Stimulated activated CD4-positive, alpha-beta T cell treated with anti-CD3 and anti-CD28 coated beads, Interleukin-1b, Interleukin-23, amount 100 ng/mL, for 1 hour (primary cell): ENCODE measurements at places on chromosomes 4 and X.

- no peak for DNase-seq
These were observed 118.6 kb downstream of the CRLF2 start for GRCh38 chrX:1093586-1094421.

DNA sequence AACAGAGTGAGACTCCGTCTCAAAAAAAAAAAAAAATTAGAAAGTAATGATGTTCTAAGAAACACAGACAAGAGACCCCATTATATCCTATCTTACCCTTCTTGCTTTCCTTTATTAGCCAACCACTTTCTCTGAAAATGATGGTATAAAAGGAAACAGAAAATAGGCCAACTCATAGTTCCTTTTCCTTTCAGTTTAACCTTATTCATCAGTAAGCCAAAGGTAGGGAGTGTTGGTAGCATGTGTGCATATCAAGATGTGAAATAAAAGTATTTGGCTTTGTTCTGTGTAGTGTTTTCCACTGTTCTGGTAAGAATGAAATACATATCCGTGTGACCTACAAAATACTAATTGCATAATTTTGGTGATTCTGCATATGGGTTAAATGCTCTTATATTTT lies 266.6 kb downstream of the ZNF674 start:
- no peak for DNase-seq

GRCh38 chr4:111601671-111602070 lies 543.6 kb upstream of the FAM241A start:
- no peak for DNase-seq

- no peak for DNase-seq
These were observed 67.2 kb upstream of the RASGEF1B start for GRCh38 chr4:81538716-81539427.

DNA sequence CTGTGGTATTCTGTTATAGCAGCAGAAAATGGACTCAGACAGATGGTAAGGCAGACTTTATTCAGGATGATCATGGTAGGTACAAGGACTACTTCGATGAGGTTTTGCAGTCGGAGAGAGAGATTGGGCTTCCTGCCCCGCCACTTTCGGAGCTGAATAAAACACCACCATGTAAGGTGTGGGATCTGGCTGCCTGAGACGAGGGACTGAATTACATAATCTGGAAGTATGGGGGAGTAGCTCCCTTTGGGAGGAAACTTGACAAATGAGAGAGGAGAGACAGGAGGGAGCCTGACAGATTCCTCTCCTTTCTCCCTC lies 255.5 kb upstream of the GATB start:
- DNase-seq, result no peak

GRCh38 chr4:114361249-114361648 lies 237.4 kb upstream of the UGT8 start:
- no peak for DNase-seq

- no peak for DNase-seq
These were observed 355 bp downstream of the GRID2 start for GRCh38 chr4:92304121-92304520.

GRCh38 chr4:19823781-19824180 lies 427.9 kb upstream of the SLIT2 start:
- DNase-seq, result no peak

DNA sequence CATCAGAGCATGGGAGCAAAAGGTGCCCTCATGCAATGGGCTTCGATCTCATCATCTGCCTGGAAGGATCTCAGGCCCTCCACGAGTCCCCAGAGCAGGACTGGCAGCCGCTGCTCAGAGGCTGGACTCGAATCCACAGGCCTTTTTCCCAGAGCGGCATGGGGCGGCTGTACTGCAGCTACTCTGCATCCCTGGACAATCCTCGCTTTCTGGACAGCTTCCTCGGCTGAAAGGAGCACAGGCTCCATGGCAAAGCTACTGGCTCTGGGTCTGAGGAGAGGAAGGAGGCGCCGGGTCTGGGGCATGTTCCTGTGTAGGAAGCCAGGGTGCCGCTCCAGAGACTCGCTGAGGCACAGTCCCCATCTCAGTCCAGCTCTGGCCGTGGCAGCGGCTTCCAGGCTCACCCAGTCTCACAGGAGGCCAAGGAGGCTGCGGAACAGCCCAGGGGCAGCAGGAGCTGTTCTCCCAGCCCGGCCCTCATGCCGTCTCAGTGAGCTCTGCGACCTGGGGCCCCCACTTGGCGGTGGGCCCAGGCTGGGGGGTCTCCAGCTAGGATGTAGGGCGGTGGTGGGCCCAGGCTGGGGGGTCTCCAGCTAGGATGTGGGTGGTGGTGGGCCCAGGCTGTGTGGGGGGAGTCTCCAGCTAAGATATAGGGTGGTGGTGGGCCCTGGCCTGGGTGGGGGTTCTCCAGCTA lies 2.7 kb upstream of the SPON2 start:
- DNase-seq, result no peak

GRCh38 chr4:104907074-104907649 lies 239.5 kb upstream of the TET2 start:
- DNase-seq, result no peak

DNA sequence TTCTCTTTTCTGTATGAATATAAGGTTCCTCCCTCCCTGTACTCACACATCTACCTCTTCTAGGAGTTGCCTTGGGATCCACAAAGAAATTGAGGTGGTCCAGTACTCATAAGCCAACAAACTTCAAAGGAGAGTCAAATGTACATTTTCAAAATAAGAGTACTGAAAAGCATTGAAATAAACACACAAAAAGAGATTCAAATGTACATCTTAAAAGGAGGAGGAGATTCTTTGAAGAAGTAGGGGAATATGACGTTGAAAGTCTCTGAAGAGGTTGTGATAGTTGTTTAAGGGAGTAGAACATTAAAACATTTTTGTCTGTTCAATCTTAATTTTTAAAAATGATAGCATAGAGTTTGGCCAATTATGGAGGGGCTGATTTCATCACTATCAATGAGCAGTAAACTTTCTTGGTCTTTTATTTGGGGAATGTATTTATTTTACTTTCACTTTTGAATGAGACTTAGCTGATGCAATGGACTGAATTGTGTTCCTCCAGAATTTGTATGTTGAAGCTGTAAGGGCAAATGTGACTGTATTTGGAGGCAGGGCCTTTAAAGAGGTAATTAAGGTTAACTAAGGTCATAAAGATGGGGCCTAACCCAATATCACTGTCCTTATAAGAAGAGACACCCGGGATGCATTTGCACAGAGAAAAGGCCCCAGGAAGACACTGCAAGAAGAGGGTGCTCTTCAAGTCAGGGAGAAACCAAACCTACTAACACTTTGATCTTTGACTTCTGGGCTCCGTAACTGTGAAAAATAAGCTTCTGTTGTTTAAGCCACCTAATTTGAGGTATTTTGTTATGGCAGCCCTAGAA lies 226.3 kb upstream of the PGRMC2 start:
- DNase-seq, result no peak

DNA sequence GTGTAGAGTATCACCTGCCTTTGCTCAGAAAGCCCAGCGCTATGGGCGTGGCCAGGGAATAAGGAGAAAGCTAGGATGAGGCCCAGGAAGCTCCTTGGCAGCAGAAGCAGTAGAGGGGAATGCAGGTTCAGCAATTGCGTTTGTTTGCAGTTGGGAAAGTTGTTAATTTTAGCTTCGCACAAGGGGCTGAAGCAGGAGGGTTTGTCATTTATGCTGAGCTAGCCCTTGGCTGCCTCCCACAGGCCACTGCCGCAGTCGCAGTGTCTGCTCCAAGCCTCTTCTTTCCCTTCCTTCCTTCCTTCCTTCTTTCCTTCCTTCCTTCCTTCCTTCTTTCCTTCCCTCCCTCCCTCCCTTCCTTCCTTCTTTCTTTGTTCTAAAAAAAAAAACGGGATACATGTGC lies 21.5 kb downstream of the FRMPD3 start:
- no peak for DNase-seq

GRCh38 chr4:14726877-14727361 lies 275.4 kb upstream of the CPEB2 start:
- DNase-seq, result no peak

- DNase-seq, result no peak
These were observed 351.9 kb downstream of the PCDH18 start for GRCh38 chr4:137180349-137180748.

GRCh38 chrX:101051549-101052302 lies at the start of gene TRMT2B:
TRMT2B (minus strand) TSS chrX:101052111; CDS start chrX:101042289, 9,822 bp downstream.
- DNase-seq, result peak; percentile 56

- no peak for DNase-seq
These were observed 28.9 kb downstream of the NSD2 start for GRCh38 chr4:1900087-1900433.

DNA sequence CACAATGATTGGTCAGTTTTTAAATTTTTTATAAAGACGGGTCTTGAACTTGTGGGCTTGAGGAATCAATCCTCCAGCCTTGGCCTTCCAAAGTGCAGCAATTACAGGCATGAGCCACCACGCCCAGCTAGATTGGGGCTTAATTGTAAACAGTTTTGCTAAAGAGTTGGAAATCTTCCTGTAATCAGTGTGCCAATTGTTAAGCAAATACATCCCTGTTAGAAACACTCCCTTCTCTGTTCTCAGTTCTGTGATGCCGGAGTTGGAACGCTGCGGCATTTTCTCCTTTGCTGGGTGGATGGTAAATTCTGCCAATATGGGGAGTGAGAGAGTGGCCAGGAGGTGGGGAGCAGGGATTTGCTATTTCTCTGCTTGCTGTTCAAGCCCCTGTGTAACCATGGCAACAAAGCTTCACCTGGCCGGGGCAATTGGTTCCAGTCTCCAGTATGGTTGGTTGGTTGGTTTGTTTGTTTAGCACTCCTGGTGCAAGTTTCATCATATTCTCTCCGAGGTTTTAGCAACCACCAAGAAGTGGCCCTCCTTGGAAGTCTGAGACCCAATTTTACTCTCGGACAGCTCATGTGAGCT lies 3.0 kb upstream of the SPATA4 start:
- DNase-seq, result no peak

- DNase-seq, result no peak
These were observed 117.1 kb downstream of the TMEM164 start for GRCh38 chrX:110120025-110120424.

DNA sequence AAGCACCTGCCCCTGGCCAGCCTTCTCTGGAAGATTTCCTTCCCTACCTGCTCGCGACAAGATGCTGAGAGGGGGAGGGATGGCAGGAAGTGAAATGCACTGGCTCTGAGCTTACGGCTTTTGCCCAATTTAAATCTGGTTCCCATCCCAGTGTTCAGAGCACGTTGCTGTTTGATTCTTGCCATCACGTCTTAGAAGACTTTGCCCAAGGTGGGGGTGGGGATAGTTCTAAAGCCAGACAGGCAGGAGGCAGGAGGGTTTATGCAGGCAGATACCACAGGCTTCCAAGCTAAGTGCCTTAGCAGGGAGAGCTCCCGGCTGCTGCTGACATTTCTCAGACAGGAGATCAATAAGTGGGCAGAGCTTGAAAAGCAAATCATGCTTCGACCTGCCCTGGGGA lies 393.9 kb downstream of the MID1IP1 start:
- DNase-seq, result no peak

- no peak for DNase-seq
These were observed 37.7 kb downstream of the NBDY start for GRCh38 chrX:56766554-56767347.

- DNase-seq, result no peak
These were observed 25.9 kb downstream of the ZNF721 start for GRCh38 chr4:472881-473569.

- no peak for DNase-seq
These were observed 33.2 kb downstream of the NPY2R start for GRCh38 chr4:155241664-155242063.

DNA sequence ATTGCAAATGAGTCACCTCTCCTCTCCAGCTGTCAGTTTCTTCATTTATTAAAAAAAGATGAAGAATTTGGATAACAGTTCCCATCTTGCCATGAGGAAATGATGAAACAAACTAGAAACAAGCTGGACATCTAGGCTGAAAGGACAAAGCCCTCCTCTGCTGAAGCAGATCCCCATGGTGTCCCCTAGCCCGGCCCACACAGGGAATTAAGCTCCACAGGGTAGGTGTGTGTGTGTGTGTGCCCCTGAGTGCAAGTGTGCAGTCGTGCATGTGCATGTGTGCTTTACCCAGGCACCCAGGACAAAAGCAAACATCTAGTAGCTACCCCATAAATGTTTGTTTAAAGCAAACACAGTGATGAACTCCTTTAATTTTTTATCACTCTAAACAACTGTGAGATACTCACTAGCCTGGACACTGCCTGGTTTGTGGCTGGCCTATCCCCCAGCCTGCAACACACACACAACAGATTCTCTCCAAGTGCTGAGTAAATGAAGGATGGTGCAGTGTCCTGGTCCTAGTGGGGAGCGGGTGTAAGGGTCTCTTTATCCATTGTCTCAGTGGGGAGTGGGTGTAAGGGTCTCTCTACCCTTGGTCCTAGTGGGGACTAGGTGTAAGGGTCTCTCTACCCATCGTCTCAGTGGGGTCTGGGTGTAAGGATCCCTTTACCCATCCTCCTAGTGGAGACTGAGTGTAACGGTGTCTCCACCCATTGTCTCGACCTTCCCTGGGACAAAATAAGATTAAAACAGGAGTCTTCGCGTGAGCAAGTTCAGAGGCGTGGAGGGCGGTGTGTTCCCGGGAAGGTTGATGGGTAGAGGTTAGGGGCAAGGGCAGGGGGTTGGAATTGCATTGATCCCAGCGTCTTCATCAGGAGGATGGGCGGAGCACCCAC lies 688 bp upstream of the EVC start:
- no peak for DNase-seq

GRCh38 chr4:142559986-142560385 lies 286.1 kb downstream of the INPP4B start:
- no peak for DNase-seq

DNA sequence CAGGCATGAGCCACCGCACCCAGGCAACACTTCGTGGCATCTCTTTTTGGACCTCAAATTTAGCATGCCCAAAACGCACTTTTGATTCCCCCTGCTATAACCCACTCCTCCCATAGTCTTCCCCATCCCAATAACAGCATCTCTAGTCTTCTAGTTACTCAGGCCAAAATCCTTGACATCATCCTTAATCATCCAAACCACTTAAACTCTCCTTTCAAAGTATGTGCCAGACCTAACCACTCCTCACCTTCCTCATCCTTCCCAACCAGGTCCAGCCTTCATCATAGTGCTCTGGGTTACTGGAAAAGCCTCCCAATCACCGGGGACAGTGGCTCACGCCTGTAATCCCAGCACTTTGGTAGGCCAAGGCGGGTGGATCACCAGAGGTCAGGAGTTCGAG lies 41.9 kb downstream of the AFAP1 start:
- DNase-seq, result no peak

DNA sequence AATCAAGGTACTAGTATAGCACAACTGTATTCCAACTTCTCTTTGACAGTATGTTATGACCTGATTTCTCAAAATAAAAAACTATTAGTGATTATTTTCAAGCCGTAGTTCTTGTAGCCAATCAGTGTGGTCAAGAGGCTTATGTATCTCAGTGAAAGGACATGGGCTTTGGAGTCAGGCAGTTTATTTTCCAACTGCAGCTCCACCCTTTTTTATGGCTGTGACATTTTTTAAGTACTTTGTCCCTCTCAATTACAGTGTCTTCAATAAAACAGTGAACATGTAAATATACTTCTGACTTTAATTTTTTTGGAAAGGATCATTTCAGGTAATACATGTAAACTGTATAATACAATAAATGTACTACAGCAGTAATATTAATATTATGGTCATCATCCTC lies 30.0 kb downstream of the HTN1 start:
- DNase-seq, result no peak

- DNase-seq, result no peak
These were observed 41.3 kb downstream of the DOCK11 start for GRCh38 chrX:118536687-118537461.

GRCh38 chr4:156976147-156976546 lies 4.5 kb upstream of the PDGFC start:
- no peak for DNase-seq

- DNase-seq, result no peak
These were observed 68.3 kb downstream of the AFAP1 start for GRCh38 chr4:7871356-7871755.

GRCh38 chr4:80370635-80371034 lies 35.1 kb downstream of the CFAP299 start:
- no peak for DNase-seq

- DNase-seq, result no peak
These were observed 486 bp downstream of the CLCN3 start for GRCh38 chr4:169620880-169621248.
